ENCODE measurements at places on chromosomes 3 and 15.

DNA sequence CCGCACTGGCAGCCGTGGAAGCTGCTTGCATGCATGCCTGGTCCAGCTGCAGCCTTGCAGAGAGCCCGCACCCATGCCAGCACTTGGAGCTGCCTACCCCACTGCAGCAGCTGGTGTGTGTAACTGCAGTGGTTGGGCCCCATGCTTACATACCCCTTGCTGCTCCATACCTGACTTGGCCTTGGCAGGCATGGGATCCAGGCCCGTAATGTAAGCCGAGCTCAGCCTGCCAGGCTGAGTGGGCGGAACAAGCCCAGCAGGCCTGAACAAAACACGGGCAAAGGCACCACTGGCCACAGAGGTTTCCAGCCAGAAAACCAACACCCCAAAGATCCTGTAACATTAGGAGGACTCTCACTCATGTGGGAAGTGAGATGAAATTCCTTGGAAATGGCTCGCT is 48.3 kb downstream of the SLC6A20 start:
- no peak for DNase-seq

GRCh38 chr15:79094611-79095021 is 4.0 kb upstream of the RASGRF1 start:
- no peak for DNase-seq

DNA sequence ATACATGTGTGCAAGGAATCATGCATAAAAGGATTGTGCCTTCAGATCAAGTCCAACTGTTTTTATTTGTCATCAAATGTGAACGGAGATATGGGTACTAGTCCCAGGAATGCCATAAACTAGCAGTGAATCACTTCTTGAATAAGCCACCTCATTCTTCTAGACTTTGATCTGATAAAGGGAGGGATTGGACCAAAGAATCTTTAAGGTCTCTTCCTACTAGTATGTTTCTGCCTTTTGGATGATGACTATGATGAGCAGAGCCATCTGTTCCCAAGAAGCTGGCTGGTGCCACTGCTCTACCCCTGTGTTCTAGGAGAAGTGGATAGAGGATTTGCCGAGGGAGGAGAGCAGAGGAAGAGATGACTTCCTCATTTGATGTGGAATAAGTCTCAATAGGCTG is 28.8 kb upstream of the UACA start:
- DNase-seq = no peak

DNA sequence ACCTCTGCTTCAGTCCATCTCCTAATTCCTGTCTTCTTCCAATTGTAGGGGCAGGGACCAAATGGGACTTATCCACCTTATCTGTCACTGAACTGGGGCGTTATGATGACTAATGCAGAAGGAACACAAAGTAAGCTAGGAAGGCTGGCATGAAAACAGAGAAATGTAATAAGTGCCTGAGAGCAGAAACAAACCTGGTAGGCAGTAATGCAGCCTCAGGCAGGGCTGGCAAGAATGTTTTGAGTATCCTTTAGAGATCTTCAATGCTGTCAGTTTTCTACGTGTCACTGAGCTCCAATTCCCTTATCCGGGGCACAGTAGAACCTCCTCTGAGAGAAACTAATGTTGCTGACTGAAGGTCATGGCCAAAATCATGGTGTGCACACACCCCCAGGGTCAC is 246.2 kb upstream of the TBL1XR1 start:
- DNase-seq = no peak

DNA sequence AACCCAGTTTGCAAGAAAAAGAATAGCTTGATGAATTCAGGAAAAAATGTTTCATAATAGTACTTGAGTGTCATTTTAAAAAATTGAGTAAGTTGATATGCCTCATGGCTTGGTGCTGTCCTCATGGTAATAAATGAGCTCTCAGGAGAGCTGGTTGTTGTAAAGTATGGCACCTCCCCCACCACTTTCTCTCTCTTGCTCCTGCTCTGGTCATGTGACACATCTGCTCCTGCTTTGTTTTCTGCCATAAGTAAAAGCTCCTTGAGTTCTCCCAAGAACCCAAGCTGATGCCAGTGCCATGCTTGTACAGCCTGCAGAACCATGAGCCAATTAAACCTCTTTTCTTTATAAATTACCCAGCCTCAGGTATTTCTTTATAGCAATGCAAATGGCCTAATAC is 108.8 kb upstream of the CRBN start:
- no peak for DNase-seq

DNA sequence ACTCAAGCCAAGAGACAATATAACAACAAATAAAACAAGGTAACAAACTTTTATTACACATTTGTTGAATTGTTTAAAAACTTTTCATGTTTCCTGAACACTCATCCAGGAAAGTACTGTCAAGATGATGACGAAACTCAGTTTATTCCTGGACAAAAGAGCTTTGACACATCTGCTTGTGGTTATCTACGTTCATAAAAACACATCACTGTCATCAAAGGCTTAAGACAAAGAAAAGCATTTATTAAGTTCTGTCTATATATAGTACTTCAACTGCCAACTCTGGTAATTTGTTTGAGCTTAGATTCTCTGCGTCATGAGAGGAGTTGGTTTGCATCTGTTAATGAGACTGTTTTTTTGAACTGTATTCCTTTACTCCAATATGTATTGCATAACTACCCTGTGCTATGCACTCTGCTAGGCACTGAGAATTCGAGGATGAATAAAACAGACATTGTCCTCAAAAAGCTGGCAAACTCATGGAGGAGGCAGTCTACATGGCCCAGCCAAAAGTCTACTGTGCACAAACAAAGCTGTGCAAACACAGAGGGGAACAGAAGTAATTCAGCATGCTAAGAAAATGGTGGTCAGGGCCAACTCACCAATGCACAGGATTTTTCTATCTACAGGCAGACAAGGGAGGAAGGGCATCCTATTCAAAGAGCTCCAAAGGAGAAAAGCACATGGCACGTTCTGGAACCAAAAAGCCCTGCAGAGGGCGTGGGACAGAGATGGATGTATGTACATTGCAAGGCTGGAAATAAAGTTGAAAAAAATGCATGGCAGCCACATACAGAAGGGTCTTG is 21.5 kb downstream of the PLD1 start:
- DNase-seq = peak; percentile 93

DNA sequence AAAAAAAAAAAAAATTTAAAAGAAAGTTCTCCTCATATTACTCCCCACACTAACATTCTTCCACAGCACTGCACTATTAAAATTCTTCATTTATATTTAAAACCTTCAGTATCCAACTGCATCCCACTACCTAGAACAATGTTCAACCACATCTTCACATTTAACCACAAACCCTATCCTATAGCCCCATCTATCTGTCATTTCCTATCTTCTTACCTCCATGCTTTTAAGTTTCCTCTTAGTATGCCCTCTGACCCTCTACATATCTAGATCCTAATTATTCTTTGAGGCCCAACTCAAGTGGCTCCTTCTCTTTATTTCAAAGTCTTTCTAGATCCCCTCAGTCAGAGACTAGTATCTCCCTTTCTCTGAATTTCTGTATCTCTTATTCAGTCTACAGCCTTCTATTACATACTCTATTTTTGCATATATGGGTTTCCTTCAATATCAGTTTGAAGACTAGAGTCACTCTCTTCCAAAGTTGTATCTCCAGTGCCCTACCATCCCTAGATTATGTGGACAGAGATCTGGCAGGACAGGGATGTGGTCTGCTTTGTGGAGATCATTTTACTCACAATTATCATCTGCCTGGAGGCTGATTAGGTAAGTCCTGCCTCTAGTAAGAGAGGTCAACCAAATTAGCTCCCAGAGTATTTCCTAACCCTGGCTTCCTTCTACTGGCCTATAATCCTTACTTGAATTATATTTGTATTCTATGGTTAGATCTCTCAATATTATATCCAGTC is 1.4 kb downstream of the CIAO2A start:
- no peak for DNase-seq

DNA sequence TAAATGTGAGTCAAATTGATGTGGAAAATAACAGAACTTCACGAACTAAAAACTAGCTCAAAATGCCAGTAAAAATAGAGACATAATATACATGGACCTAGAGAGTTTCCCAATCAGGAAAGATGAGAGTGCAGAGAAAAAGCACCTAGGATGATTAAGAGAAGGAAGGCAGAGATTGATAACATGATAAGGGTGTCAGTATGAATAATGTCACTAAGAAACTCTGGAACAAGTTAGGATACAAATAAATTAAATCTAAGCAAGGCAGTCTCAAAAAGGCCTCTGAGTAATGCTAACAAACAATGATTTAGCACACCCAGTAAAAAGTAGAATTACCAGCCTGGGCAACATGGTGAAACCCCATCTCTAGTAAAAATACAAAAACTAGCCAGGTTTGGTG is 304.7 kb upstream of the DPPA4 start:
- DNase-seq = no peak

- DNase-seq = no peak
These were observed 346.8 kb downstream of the TBL1XR1 start for GRCh38 chr3:176850498-176850897.

DNA sequence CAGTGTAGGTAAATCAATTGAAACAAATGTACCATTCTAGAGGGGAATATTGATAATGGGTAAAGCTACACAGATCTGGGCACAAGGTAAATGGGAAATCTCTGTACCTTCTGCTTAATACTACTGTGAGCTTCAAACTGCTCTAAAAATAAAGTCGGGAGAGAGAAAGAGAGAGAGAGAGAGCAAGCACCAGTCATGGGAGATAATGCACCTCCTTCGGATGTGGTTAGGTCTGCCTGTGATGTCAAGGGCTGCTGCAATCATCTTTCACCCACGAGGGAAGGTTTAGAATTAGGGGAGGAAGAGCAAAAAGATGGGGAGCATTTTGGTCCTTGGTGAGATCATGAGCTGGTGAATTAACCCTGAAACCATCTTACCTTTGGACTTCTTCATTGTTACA is 219.1 kb downstream of the ZNF385D start:
- no peak for DNase-seq

GRCh38 chr15:31070867-31071266 is 30.7 kb downstream of the TRPM1 start:
- DNase-seq = no peak

GRCh38 chr3:169772305-169772896 is 795 bp upstream of the MYNN start:
- DNase-seq = peak; percentile 70

DNA sequence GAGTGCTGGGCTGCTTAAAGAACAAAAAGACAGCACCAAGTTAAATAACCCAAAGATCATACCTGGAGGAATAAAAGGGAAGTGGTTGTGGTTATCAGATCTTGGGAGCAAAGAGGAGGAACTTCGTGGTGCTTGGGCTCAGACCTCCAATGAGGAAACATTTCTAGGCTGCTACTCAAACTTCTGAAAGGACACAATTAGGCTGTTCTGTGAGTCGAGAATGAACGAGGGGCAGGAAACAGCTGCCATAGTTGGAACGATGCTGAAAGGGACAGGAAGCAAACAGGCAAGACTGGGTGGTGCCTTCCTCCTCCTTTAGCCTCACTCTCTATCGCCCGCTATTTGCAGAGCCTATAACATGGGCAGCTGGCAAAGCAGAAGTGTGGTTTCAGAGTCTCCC is 276.3 kb upstream of the ARRDC4 start:
- DNase-seq = no peak

GRCh38 chr15:72735111-72735510 is 48.4 kb downstream of the ADPGK start:
- no peak for DNase-seq

DNA sequence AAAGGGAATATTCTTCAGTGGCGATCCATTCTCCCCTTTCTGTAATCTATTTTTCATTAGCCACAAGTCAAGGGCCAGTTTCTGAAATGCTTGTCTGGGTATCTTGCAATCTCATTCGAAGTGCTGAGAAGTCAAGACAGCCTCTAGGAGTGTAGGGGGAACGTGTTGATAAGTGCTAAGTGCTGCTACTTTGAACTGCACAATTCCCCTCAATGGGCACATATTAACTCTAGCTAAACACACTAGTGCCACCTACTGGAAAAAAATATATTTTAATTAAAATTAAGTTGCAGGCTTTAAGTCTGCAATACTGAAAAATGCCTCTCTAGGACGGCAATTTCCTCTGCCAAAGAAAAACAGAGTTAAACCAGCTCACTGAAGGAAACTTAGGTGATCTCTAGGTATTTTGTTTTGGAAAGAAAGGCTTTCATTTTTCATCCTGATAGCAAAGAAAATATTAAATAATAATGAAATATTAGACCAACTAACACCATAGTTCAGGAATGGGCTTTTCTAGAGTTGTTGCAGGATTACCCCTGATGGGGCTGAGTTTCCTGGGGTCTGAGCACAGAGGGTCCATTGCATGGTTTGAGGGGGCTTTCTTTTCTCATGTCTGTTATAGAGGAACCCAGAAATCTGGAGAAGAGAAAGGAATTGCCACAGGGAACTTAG is 181.9 kb upstream of the KBTBD8 start:
- DNase-seq = peak; percentile 34

DNA sequence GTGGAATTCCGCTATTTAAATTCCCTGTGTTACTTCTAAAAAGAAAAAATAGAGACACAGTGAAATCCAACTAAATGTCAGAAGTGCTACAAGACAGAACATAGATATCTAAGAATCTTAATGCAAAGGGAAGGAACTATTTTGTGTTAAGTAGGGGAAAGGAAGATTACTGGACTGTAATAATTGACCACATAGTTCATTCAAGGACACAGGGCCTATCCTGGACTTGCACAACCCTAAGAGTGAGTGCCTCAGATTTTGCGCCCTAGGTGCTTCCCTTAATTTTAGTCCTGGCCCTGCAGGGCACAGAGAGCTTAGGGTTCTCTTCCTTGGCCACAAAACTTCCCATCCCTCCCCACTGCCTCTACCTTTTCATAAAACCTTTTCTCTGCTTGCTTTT is 3.5 kb upstream of the IL20RB start:
- DNase-seq = no peak

GRCh38 chr3:23696842-23697241 is 108.9 kb upstream of the UBE2E1 start:
- no peak for DNase-seq

- no peak for DNase-seq
These were observed 13.7 kb upstream of the ANP32A start for GRCh38 chr15:68834346-68834745.

- DNase-seq = no peak
These were observed 63.9 kb upstream of the RNU6-1 start for GRCh38 chr15:67903708-67904107.

GRCh38 chr3:43736558-43737440 is 46.1 kb downstream of the ABHD5 start:
- no peak for DNase-seq

DNA sequence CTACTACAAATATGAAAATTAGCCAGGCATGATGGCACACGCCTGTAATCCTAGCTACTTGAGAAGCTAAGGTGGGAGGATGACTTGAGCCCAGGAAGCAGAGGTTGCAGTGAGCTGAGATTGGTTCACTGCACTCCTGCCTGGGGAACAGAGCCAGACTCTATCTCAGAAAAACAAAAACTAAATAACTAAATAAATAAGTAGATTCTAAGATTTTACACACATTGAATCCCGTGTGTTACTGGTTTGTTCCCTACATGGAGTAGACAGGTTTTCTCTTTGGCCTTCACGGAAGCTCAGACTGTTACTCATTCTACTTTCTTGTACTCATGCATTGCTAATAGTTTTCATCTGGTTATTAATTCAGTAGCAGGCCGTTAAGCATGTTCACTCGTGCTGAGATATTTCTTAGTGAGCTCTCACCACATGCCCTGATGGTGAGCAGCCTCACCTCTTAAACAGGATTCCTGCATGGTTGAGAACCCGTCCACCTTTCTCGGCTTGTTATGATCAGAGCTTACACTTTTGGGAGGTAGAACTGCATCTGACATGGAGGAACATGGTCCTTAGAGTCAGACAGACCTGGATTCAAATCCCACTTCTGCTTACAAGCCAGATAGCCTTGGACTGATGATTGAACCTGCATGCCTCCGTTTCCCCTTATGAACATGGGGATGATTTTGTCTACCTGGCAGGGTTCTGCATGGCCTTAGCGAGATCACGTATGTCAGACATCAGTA is 49.1 kb downstream of the CMTM7 start:
- no peak for DNase-seq

GRCh38 chr3:176526942-176527341 is 670.3 kb downstream of the TBL1XR1 start:
- no peak for DNase-seq

Data from COLO829 (cell line).